ENCODE measurements at places on chromosomes 4 and X.

GRCh38 chr4:181792641-181793040 lies 450.6 kb upstream of the TENM3 start:
- DNase-seq, result no peak

DNA sequence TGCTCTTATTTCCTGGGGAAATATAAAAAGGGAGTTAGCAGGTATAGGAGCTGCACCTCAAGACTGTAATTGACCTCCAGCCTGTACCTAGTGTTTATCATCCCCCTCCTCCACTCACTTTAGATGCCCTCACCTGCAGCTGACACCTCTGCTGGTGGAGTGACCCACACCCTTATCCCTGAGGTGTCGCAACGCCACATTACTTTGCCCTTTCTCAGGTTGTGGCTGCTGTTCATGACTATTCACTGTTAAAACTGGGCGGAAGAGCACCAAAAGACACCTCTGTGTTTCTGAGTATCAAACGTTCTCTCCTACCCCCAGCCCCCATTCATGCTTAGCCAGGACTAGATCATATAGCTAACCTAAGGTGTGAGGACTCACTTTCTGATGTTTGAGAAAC lies 101.5 kb upstream of the ADAMTS3 start:
- DNase-seq, result no peak

- no peak for DNase-seq
Measured at GRCh38 chrX:48083706-48084105, 12.3 kb upstream of the ZNF630 start.

DNA sequence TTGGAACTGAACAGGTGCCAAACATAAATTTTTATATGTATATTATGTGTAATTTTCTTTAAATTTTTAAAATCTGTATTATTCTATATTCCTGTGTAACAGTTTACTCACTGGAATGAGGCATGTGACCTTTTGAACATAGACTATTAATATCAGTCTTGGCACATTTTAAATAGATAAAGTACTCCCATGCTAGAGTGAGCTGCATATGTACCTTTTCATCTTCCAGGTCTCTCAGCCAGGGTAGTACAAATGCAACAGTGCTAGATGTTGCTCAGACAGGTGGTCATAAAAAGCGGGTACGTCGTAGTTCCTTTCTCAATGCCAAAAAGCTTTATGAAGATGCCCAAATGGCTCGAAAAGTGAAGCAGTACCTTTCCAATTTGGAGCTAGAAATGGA lies 242.0 kb downstream of the RAPGEF2 start:
- no peak for DNase-seq

DNA sequence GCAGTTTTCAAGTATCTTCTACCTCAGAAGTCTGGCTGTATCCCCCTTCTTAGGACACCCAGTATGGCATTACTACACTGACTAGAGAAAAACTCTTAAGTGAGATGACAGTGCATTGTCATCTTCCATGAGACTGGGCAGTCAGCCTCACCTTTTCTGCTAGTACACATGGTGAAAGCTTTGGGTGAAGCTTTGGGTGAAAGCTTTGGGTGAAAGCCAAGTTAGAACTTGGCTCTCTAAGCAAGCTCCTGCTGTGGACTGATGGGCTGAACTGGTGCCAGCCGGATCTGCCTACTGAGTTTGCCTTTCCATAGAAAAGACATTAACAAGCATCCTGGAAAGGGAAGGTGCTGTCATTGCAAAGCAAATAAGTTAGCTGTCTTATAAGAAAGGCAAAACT lies 8.8 kb downstream of the EPHA5 start:
- DNase-seq, result no peak

DNA sequence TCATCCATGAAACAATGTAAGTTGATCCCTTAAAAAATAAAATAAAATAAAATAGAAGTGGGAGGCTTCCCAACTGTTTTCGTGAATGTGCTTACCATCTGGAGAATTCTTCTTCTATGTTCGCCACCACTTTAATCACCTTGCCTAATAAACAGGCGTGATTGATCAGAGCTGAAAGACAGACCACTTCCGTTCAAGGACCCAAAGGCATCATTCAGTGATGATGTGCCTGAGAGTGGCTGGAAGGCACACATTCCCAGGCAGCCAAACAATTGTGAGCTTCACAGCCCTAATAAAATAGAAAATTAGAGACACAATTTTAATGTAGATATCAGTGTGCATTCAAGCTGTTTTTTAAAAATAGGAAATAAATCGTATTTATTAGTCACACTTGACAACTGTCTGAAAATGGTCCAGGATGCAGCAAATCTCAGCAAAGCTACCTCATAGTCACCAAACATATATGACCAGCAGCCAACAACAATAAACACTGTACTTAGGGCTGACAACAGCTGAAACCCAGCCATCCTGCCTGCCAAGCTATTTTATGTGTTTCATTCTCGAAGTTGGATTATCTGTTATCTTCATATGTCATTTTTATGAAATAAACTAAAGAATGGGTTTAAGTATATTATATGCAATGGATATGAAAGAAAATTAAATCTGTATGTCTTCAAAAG lies 163.2 kb upstream of the FAM9B start:
- DNase-seq, result no peak

GRCh38 chrX:15747626-15748173 lies 9.6 kb downstream of the CA5B start:
- DNase-seq, result no peak

GRCh38 chr4:78629991-78630541 lies 78.5 kb downstream of the ANXA3 start:
- no peak for DNase-seq

- no peak for DNase-seq
Measured at GRCh38 chr4:2510351-2511259, 25.8 kb upstream of the FAM193A start.

DNA sequence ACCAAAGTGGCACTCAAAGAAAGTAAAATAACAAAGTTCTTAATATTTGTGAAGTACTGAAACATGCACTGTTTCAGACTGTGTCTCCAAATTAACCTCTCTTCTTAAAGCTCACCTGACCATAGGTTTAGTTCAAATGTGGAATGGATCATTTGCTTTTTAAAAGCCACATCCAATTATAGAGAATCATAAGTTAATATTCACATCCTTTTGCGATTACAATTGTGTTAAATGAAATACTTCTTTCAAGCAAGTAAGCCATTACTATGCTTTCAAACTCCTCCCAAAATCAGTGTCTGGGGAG lies 95.3 kb upstream of the PTPN13 start:
- DNase-seq, result no peak

GRCh38 chrX:133546441-133546840 lies 131.2 kb upstream of the GPC4 start:
- DNase-seq, result no peak

- DNase-seq, result no peak
Measured at GRCh38 chr4:187387739-187388138, 607.8 kb upstream of the ZFP42 start.
